ENCODE measurements at places on chromosomes 7 and 10. TPM values are rescaled to one million over a fixed set of nuclear protein-coding genes. Genes with fewer than 3 reads are reported as not detected.

- no peak overlapping the region for H3K4me3 ChIP-seq
- H3K4me1 ChIP-seq = no peaks in the 10 kb centered on the region
- H3K27ac ChIP-seq = no peak overlapping the region
- H3K36me3 ChIP-seq = peaks cover 46% of the 10 kb centered on the region
- DNase-seq = no peak
- H3K27me3 ChIP-seq = no peaks in the 10 kb centered on the region
Measured at GRCh38 chr7:70777251-70777650, 354.7 kb upstream of the GALNT17 start.

- H3K36me3 ChIP-seq = peaks cover 10% of the 10 kb centered on the region
- no peaks in the 10 kb centered on the region for H3K4me1 ChIP-seq
Measured at GRCh38 chr10:5449823-5450222, 37.5 kb downstream of the NET1 start.

- H3K27ac ChIP-seq = no peak overlapping the region
- H3K27me3 ChIP-seq = no peaks in the 10 kb centered on the region
- H3K4me3 ChIP-seq = no peak overlapping the region
- H3K36me3 ChIP-seq = no peaks in the 10 kb centered on the region
Measured at GRCh38 chr10:132994185-132994796, 51.9 kb upstream of the CFAP46 start.

DNA sequence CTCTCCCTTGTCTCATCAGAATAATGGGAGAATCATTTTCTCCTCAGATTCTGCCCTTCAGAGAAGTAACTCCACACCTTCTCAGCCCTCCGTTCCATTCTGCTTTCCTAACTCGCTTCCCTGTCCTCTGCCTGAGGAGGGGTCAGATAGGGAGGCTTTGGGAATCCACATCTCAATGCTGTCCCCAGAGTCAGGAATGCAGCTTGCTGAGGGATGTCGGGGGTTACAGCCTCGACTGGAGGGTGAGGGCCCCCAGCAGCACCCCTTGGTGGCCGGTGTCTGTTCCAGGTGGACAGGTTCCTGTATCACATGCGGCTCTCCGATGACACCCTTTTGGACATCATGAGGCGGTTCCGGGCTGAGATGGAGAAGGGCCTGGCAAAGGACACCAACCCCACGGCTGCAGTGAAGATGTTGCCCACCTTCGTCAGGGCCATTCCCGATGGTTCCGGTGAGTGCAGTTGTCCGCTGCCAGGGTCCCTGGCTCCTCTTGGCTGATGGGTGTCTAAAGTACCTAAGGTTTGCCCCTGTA is 6.9 kb downstream of the HKDC1 start:
- H3K27me3 ChIP-seq = no peaks in the 10 kb centered on the region
- no peak overlapping the region for H3K27ac ChIP-seq
- DNase-seq = no peak
- no peak overlapping the region for H3K4me3 ChIP-seq
- H3K4me1 ChIP-seq = peaks cover 21% of the 10 kb centered on the region

DNA sequence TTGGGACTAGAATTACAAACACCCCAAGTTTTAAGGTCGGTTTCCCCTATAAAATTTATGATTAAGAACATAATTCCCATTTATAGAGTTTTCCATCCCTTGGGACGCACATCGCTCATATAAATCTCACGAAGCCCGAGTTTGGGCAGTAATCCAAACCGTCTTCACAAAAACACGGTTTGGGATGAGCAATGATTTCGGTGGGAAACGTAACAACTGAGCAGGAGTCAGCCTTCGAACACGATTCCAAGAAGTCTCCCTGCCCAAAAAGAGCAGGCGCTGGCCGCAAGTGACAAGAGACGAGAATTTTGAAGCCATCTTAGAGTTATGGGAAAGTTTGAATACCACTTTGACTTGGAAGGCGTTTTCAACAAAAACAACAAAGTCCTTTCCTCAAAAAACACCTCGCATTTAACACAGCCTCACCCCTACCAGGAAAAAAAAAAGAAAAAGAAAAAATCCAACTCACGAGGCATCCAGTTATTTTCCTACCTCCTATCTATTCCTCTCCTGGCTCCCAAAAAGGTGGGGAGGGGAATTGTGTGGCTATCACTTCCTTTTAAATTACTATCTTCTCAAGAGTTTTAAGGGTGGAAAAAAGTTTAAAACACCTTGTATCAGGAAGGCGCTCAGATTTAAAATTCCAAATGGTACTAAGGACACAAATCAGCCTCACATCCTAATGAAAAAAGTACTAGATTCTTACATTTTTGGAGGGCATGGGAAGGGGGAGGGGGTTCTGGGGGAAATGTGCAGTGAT is 1.6 kb downstream of the SEPHS1 start:
- H3K36me3 ChIP-seq = no peaks in the 10 kb centered on the region
- DNase-seq = peak; percentile 56
- H3K4me1 ChIP-seq = peaks cover 12% of the 10 kb centered on the region
- peak overlapping the region; percentile 70 for H3K4me3 ChIP-seq

- H3K4me1 ChIP-seq = peaks cover 9% of the 10 kb centered on the region
- peak; percentile 53 for DNase-seq
- peak overlapping the region; percentile 76 for H3K4me3 ChIP-seq
- H3K36me3 ChIP-seq = no peaks in the 10 kb centered on the region
Measured at GRCh38 chr10:101588879-101589278, 758 bp downstream of the DPCD start.

DNA sequence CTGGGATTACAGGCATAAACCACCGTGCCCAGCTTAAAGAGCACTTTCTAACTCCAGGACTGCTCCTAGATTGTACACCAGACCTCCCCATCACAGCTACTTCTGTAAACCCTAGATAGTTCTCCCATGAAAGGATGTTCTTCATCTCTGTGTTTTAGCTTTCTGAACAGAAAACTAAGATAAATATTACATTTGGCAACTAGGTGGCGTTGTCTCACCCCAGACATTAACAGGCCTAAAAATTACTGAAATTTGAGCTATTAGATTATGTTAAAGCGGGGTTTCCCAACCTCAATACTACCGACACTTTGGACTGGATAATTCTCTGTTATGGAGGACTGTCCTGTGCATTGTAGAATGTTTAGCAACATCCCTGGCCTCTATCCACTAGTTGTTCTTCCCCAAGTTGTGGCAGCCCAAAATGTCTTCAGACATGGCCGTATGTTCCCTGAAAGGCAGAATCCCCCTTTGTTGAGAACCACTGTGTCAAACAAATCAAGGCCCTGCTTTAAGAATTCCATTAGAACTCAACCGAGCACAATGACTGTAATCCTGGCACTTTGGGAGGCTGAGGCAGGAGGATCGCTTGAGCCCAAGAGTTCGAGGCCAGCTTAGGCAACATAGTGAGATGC is 19.1 kb downstream of the ATOH7 start:
- H3K36me3 ChIP-seq = no peaks in the 10 kb centered on the region
- no peak overlapping the region for H3K27ac ChIP-seq
- H3K4me3 ChIP-seq = no peak overlapping the region
- H3K4me1 ChIP-seq = no peaks in the 10 kb centered on the region
- H3K27me3 ChIP-seq = no peaks in the 10 kb centered on the region

DNA sequence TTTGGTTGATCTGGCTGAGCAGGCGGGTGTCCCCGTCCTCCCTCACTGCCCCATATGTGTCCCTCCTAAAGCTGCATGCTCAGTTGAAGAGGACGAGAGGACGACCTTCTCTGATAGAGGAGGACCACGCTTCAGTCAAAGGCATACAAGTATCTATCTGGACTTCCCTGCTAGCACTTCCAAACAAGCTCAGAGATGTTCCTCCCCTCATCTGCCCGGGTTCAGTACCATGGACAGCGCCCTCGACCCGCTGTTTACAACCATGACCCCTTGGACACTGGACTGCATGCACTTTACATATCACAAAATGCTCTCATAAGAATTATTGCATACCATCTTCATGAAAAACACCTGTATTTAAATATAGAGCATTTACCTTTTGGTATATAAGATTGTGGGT is 26.9 kb upstream of the TRIM56 start:
- H3K27ac ChIP-seq = no peak overlapping the region
- no peak overlapping the region for H3K4me3 ChIP-seq
- H3K27me3 ChIP-seq = no peaks in the 10 kb centered on the region
- peak; percentile 48 for DNase-seq

GRCh38 chr10:73771722-73772280 is 10.0 kb upstream of the CHCHD1 start:
- H3K27me3 ChIP-seq = no peaks in the 10 kb centered on the region
- H3K4me3 ChIP-seq = peak overlapping the region; percentile 77
- H3K27ac ChIP-seq = peak overlapping the region; percentile 95
- H3K4me1 ChIP-seq = peaks cover 3% of the 10 kb centered on the region
- peaks cover 13% of the 10 kb centered on the region for H3K36me3 ChIP-seq
- DNase-seq = no peak

DNA sequence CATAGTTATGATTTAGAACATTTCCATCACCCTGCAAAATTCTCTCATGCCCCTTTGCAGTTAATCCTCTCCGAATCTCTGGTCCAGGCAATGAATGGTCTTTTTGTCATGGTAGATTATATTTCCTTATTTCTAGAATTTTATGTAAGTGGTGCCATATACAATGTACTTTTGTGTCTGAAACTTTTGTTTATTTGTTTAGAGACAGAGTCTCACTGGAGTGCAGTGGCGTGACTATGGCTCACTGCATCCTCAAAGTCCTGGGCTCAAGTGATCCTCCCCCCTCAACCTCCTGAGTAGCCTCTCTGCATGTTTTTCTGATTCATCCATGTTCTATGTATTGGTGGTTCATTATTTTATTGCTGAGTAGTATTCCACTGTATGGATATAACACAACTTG is 23.2 kb upstream of the PDK4 start:
- H3K4me1 ChIP-seq = no peaks in the 10 kb centered on the region
- no peak for DNase-seq
- no peak overlapping the region for H3K27ac ChIP-seq
- no peaks in the 10 kb centered on the region for H3K27me3 ChIP-seq
- no peak overlapping the region for H3K4me3 ChIP-seq

The DNAJB6 gene
- polyA plus RNA-seq = 72.0 TPM

The GDF2 gene
- polyA plus RNA-seq = not detected

The IGF2BP3 gene
- not detected for polyA plus RNA-seq

The ANXA8 gene
- 0.09 TPM for polyA plus RNA-seq

The HOXA2 gene
- polyA plus RNA-seq = not detected
